ENCODE measurements at places on chromosomes 4 and X.

DNA sequence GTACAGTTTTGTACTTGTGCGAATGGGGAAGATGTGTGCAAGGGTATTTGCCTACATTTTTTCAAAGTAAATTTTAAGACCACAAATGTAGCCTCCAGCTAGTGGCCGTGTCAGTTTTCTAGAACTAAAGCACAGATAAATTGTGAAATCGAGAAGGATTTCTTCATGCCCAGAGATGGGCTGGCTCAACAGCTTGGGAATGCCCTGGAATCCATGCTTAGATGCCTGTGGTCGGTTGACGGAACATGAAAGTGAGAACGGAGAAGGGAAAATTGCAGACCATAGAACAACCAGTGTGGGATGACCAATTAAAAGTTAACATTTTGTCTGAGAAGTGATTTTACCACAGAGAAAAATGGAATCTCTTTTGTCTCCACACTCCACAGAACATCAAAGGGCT, 73.2 kb upstream of the VCX2 start:
- no peak for DNase-seq

GRCh38 chr4:82495666-82496065, 65.3 kb downstream of the ENOPH1 start:
- no peak for DNase-seq

GRCh38 chr4:15186149-15186548, 183.9 kb downstream of the CPEB2 start:
- no peak for DNase-seq

- DNase-seq = peak; percentile 71
These were observed 79.2 kb downstream of the MTMR1 start for GRCh38 chrX:150772150-150772970.

- DNase-seq = no peak
These were observed 33.5 kb upstream of the ITM2A start for GRCh38 chrX:79400623-79401022.

DNA sequence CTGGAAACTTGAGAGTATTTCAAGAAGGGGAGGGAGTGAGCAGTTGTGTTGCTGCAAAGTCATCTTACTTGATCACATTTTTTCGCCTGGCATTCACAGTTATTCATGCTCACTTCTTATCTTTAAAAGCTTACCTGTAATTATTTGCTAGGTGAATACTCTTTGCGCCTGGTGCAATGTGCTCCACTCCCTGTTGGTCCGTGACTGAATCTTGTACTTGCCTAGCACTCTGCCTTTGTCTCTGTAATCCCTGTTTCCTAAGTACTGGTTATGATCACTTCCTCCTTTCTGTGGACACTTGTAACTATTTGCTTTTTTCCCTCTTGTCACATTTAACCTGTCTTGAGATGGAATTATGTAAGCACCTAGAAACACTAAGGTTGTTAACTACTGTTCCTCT, 5.8 kb downstream of the BMP2K start:
- no peak for DNase-seq

GRCh38 chr4:117957571-117957970, 76.7 kb upstream of the NDST3 start:
- DNase-seq = no peak

GRCh38 chr4:15182600-15183220, 180.4 kb downstream of the CPEB2 start:
- no peak for DNase-seq

GRCh38 chr4:2168469-2169319, 73.2 kb downstream of the HAUS3 start:
- DNase-seq = no peak

DNA sequence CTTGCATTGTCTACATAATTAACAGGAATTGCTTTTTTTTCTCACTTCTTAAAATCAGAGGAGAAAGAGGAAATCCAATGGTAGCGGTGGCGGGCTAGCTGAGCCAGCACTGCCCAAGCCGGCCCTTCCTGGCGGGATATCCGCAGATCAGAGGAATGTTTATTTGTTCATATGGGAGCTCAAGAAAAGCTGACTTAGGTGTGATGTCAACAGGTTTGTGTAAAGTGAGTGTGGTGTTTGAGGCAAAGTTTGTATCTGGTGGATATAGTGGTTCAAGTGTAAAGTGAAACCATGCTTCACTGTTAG, 466 bp upstream of the SLC39A8 start:
- no peak for DNase-seq

DNA sequence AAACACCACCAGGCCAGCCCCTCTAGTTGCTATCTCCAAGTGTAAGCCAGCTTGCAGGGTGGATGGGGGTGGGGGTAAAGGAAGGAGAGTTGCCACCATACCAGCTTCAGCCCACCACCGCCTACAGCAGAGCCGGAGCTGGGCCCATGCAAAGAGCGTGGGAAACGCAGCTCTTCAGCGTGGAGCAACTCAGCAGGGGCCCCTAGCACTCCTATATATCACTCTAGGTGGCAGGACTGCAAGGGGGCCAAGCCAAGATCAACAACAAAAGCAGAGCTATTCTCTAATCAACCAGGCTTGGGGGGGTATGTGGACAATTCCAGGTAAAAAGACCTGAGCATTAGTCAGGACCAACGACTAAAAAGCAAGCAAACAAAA, 35.5 kb upstream of the IQSEC2 start:
- no peak for DNase-seq

DNA sequence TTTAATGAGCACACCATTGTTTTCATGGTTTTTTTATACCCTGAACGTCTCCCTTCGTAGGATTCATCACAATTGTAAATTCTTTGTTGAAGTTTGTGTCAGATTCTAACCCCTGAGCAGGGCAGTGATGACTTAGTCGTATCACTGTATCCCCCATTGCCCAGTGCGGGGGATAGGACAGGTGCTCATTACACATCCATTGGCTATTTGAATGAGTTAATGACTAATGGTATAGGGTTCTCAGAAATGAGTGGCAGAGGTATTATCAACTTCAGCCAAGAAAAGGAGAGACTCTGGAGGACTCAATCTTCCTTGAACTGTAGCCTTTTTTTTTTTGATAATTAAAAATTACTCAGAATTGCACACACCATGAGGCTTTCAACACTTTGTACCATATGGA, 64.6 kb downstream of the SYNPO2 start:
- DNase-seq = no peak

GRCh38 chr4:55499495-55499894, 47.2 kb downstream of the CLOCK start:
- no peak for DNase-seq

- DNase-seq = no peak
These were observed 161.1 kb upstream of the NDST4 start for GRCh38 chr4:115274545-115274944.

DNA sequence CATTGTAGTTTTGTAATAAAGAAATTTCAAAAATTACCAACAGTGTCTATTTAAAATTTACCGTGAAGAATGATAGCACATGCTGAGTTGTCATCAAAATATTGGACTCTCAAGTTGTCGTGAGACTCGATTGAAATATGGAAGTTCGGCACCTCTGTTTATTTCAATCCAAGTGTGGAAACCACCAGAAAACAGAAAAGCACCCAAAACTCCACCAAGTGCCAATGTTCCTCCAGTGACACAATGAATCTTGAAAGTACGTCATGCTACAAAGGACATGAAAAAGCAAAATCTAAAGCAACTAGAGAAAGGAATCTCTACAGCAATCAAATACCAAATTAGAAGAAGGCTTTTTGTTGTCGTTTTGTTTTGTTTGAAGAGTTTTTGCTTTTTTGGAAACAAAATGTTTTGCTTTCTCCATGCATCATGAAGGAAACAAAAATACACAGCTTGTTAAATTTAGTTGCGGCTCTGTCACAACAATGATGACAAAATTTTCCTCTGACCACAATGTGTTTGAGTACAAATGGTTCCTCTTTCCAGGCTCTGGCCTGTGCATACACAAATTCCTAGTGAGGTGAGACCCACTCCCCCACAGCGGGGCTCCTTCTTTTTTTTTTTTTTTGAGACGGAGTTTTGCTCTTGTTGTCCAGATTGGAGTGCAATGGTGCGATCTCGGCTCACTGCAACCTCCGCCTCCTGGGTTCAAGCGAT, 9.6 kb upstream of the IL13RA1 start:
- no peak for DNase-seq

DNA sequence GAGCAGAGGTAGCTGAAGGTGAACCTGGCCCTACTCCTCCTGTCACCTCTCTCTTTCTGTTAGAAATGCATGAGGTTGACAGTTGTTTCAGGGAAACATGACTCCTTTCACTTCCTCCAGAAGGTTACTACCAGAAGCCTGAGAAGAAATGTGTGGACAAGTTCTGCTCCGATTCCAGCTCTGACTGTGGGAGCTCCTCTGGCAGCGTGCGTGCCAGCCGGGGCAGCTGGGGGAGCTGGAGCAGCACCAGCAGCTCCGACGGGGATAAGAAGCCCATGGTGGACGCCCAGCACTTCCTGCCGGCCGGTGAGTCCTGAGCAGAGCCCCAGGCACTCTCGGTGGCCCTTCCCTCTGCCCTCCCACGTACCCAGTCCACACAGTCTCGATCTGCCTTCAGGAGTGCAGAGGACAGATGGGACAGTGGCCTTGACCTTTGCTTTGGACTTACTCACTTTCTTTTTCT, 61.3 kb upstream of the TLR2 start:
- DNase-seq = no peak

- DNase-seq = no peak
These were observed 379.7 kb downstream of the SPRY1 start for GRCh38 chr4:123776267-123776666.

- DNase-seq = no peak
These were observed at the start of gene FRMD7 for GRCh38 chrX:132127743-132128142. TSS of gene FRMD7 (minus strand) at chrX:132128020. CDS start at chrX:132127844, 176 bp downstream.

GRCh38 chr4:110418641-110419040, 57.3 kb upstream of the ENPEP start:
- no peak for DNase-seq

Data from T-helper 9 cell (primary cell).